CD4-positive, alpha-beta memory T cell (primary cell): ENCODE measurements at places on chromosomes 5 and 9. TPM values are rescaled to one million over a fixed set of nuclear protein-coding genes. Genes with fewer than 3 reads are reported as not detected.

GRCh38 chr9:89528131-89528530, 30.2 kb upstream of the SEMA4D start:
- H3K27me3 ChIP-seq = no peaks in the 10 kb centered on the region
- no peaks in the 10 kb centered on the region for H3K36me3 ChIP-seq
- DNase-seq = no peak
- peaks cover 100% of the 10 kb centered on the region for H3K4me1 ChIP-seq

DNA sequence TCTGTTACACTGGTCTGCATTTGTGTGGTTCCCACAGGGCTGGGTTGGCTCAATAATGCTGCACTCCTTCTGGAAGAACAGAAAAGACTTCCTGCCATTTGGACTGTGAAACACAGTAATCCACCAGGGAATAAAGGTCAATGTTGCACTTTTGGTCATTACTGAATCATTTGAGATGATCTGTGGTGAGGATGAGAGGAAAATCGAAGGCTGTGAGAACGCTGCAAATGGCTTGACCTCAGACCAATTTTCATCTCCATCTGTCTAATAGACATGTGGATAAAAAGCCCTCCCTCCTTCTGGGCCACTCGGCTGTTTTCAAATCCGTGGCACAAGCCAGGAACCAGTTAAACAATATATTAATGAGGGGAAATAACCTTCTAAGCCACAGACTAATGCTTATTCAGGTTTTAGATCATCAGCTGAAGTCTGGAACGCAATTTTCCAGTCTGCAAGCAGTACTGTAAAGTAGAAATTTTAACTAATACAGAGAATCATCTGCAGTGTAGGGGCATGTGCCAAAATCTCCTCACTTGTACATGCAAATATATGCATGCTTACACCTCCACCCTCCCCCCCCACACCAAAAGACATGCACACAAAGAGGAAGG, 20.2 kb downstream of the TLE1 start:
- H3K27ac ChIP-seq = no peak overlapping the region
- no peak overlapping the region for H3K4me3 ChIP-seq
- no peak for DNase-seq

GRCh38 chr5:103755974-103756373, 193.4 kb upstream of the NUDT12 start:
- H3K4me1 ChIP-seq = no peaks in the 10 kb centered on the region
- no peak overlapping the region for H3K4me3 ChIP-seq
- no peaks in the 10 kb centered on the region for H3K27me3 ChIP-seq
- no peaks in the 10 kb centered on the region for H3K36me3 ChIP-seq
- DNase-seq = no peak

DNA sequence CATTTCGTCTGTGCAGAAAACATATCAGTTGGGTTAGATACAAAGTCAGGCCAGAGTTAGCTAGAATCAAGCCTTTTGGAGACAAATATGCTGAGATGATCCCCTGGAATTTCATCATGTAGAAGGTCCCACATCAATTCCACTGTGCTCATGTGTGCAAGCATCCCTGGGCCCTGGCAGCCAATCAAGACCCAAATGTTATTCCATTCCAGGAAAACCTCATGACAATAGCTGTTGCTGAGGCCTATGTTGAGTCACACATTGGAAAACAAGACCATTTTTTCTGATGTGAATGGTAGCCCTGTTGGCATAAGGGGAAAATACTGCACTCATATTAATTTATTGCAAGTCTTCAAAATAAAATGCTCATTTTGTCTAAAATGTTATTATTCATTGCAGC, 11.5 kb downstream of the SPOCK1 start:
- H3K4me1 ChIP-seq = no peaks in the 10 kb centered on the region
- H3K27me3 ChIP-seq = no peaks in the 10 kb centered on the region
- H3K36me3 ChIP-seq = no peaks in the 10 kb centered on the region

The ZNF366 gene
- not detected for polyA plus RNA-seq

GRCh38 chr9:6467006-6467625, 54.1 kb downstream of the UHRF2 start:
- peaks cover 3% of the 10 kb centered on the region for H3K36me3 ChIP-seq
- no peak for DNase-seq
- H3K27ac ChIP-seq = no peak overlapping the region

The PCDHB2 gene
- 0.08 TPM for polyA plus RNA-seq

DNA sequence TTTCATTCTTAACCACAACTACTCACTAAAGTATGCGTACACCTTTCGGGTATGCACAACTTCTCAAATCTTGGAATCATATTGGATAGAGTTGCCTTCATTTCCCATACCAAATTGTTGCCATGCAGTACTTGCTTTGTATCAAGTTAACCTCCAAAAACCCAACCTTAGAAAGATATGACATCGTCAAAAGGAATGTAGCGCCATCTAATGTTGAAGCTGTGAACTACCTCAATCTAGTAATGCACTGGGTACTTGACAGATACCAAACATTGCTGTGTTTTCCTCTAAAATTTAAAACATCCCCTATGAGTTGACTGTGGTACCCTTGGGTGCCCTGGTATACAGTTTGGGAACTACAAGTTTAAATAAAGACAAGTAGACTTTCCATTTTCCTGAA, 318.4 kb downstream of the ARL15 start:
- no peaks in the 10 kb centered on the region for H3K27me3 ChIP-seq
- no peak overlapping the region for H3K27ac ChIP-seq
- no peaks in the 10 kb centered on the region for H3K4me1 ChIP-seq
- no peak for DNase-seq

GRCh38 chr9:5721279-5722087, 92.6 kb downstream of the RIC1 start:
- no peaks in the 10 kb centered on the region for H3K27me3 ChIP-seq
- no peak overlapping the region for H3K27ac ChIP-seq
- H3K4me1 ChIP-seq = no peaks in the 10 kb centered on the region
- H3K36me3 ChIP-seq = peaks cover 3% of the 10 kb centered on the region
- H3K4me3 ChIP-seq = no peak overlapping the region

The NXNL2 gene
- polyA plus RNA-seq = not detected

DNA sequence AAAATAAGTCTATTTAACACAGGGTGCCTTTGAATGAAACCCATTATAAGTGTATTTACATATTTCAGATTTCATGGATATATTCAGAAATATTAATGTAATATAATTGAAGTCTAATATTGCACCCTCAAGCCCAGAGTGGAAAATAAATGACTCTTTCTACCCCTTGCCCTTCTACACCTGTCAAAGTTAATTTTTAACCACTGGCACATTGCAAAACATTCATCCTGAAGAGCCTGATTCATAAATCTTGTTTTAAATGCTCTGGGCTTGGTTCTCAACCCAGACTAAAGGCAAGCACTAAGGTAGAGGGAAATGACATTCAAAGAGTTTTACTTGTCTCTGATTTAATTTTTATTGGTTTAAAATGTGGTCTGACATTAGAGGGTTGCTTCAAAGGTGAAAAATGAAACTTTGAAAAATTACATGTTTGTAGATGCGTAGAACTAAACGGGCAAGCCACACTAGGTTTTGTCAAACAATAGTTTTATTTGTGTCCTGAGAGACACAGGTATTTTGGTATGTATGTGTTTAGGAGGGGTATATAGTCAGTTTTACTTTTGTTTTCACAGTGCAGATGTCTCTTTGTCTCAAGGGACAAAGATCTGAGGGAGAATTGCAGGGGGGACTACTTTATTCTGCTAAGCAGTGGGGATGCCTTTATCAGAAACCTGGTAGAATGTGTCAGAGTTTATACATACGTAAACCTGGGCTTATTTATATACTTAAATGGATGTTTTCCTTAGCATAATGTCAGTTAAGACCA, 69.7 kb downstream of the PIK3R1 start:
- no peak for DNase-seq
- no peak overlapping the region for H3K4me3 ChIP-seq
- H3K4me1 ChIP-seq = peaks cover 81% of the 10 kb centered on the region
- H3K27ac ChIP-seq = peak overlapping the region; percentile 34

- no peak for DNase-seq
- H3K27me3 ChIP-seq = no peaks in the 10 kb centered on the region
- no peaks in the 10 kb centered on the region for H3K4me1 ChIP-seq
- H3K36me3 ChIP-seq = peaks cover 19% of the 10 kb centered on the region
- H3K27ac ChIP-seq = no peak overlapping the region
Measured at GRCh38 chr5:169795338-169795737, 158.3 kb downstream of the DOCK2 start.

The CSF1R gene
- 0.23 TPM for polyA plus RNA-seq

- no peaks in the 10 kb centered on the region for H3K36me3 ChIP-seq
- no peak overlapping the region for H3K4me3 ChIP-seq
- H3K27me3 ChIP-seq = no peaks in the 10 kb centered on the region
- H3K27ac ChIP-seq = no peak overlapping the region
- DNase-seq = no peak
Measured at GRCh38 chr9:101126556-101126955, 98.0 kb downstream of the PLPPR1 start.

The PCDHGA6 gene
- polyA plus RNA-seq = not detected

- no peak overlapping the region for H3K4me3 ChIP-seq
- H3K27me3 ChIP-seq = no peaks in the 10 kb centered on the region
- H3K36me3 ChIP-seq = no peaks in the 10 kb centered on the region
- peak; percentile 44 for DNase-seq
Measured at GRCh38 chr5:154059583-154059982, 20.8 kb downstream of the MFAP3 start.

- no peak for DNase-seq
- no peaks in the 10 kb centered on the region for H3K36me3 ChIP-seq
- H3K27ac ChIP-seq = no peak overlapping the region
- H3K4me1 ChIP-seq = peaks cover 15% of the 10 kb centered on the region
- H3K4me3 ChIP-seq = no peak overlapping the region
Measured at GRCh38 chr5:34656700-34657273, 659 bp downstream of the RAI14 start.

The EPB41L4A gene
- 0.30 TPM for polyA plus RNA-seq

The TOR4A gene
- 0.78 TPM for polyA plus RNA-seq

DNA sequence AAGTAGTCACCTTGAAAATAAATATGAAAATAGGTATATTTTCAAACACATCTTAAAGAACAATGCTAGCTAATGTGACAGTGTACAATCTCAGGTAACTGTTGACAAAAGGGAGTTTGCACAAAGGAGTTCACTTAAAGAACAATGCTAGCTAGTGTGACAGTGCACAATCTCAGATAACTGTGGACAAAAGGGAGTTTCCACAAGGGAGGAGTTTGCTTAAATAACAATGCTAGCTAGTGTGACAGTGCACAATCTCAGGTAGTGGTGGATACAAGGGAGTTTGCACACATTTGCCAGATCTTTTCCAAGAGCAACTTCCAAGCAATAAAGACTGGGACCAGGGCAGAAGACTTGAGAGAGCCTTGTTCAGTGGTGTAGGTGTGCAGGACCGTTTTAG, 442.9 kb upstream of the FTMT start:
- H3K36me3 ChIP-seq = no peaks in the 10 kb centered on the region
- H3K27me3 ChIP-seq = no peaks in the 10 kb centered on the region
- no peak overlapping the region for H3K4me3 ChIP-seq
- no peaks in the 10 kb centered on the region for H3K4me1 ChIP-seq

The FGF18 gene
- not detected for polyA plus RNA-seq

The TMEM250 gene
- polyA plus RNA-seq = 67.3 TPM

The GFI1B gene
- polyA plus RNA-seq = not detected

- H3K4me3 ChIP-seq = no peak overlapping the region
- no peaks in the 10 kb centered on the region for H3K27me3 ChIP-seq
- H3K27ac ChIP-seq = no peak overlapping the region
- peaks cover 12% of the 10 kb centered on the region for H3K36me3 ChIP-seq
Measured at GRCh38 chr5:131321066-131321465, 57.2 kb downstream of the CDC42SE2 start.

GRCh38 chr9:12771891-12772290, 2.9 kb upstream of the LURAP1L start:
- no peak overlapping the region for H3K4me3 ChIP-seq
- H3K27me3 ChIP-seq = no peaks in the 10 kb centered on the region
- H3K36me3 ChIP-seq = no peaks in the 10 kb centered on the region
- no peak for DNase-seq
- H3K4me1 ChIP-seq = no peaks in the 10 kb centered on the region

- no peaks in the 10 kb centered on the region for H3K27me3 ChIP-seq
- peaks cover 66% of the 10 kb centered on the region for H3K36me3 ChIP-seq
- no peak overlapping the region for H3K27ac ChIP-seq
- DNase-seq = no peak
- H3K4me1 ChIP-seq = no peaks in the 10 kb centered on the region
- H3K4me3 ChIP-seq = no peak overlapping the region
Measured at GRCh38 chr9:108924466-108924865, 9.5 kb downstream of the ELP1 start.

DNA sequence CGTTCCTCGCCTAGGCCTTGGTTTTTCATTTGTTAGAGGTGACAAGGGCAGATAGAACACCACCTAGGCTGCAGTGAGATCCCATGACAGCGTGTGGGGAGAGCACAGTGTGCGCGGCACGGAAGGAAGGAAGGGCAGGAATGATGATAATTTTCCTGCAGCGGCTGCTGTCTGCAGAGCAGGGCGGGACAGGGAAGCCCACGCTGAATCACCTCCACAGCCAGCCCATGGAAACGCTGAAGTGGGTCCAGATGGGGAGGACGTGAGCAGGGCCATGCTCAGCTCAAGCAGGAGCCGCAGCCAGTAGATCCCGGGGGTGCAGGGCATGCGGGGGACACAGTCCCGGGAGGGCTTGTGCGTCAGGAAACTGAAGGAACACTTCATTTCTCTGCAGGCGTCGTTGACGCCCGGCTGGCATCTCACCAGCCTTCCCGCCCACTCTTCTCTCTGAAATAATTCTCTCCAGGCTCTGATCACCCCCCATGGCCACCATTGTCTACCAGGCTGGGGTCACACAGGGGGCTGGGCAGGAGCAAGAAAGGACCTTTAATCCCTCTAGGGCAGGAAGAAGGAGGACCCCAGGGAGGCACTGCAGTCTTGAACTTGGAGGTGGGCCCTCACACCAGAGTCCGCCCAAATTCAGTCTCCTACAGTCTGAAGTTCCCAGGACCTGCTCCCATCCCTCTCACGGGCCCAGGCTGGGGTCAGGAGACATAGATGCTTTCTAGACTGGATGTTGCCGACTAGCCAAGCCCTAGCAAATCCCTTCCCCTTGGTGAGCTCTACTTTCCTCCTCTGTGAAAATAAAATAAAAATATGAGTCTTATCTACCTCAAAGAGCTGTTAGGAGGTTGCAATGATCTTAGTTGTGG, 20.9 kb upstream of the SYNPO start:
- no peak for DNase-seq
- H3K27me3 ChIP-seq = no peaks in the 10 kb centered on the region
- no peak overlapping the region for H3K27ac ChIP-seq
- peaks cover 11% of the 10 kb centered on the region for H3K4me1 ChIP-seq
- H3K36me3 ChIP-seq = no peaks in the 10 kb centered on the region
- H3K4me3 ChIP-seq = no peak overlapping the region

The ANKRD31 gene
- 0.21 TPM for polyA plus RNA-seq

GRCh38 chr9:99635032-99635431, 186.7 kb upstream of the NR4A3 start:
- no peak overlapping the region for H3K4me3 ChIP-seq
- no peak overlapping the region for H3K27ac ChIP-seq
- H3K4me1 ChIP-seq = no peaks in the 10 kb centered on the region
- DNase-seq = no peak
- H3K36me3 ChIP-seq = no peaks in the 10 kb centered on the region

DNA sequence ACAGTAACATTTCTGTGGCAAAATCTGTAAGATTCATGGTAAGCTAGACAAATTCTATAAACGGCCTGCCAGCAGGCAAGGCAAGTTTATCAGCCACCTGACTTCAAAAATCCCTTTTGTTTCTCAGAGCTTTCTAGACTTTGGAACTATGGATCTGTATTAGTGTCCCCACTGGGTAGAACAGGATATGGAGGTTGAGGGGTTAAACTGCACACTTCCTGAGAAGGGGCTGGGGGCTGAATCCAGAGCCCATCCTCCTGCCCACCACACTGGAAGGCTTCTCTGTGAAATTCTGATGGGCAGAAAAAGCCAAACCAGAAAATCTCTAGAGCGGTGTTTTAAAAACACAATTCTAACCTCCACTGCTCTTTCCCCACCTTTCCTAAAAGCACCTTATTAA, 128.7 kb downstream of the ENTREP1 start:
- no peaks in the 10 kb centered on the region for H3K27me3 ChIP-seq
- H3K4me1 ChIP-seq = peaks cover 3% of the 10 kb centered on the region
- H3K36me3 ChIP-seq = no peaks in the 10 kb centered on the region
